ENCODE measurements at places on chromosomes 7 and 10.

DNA sequence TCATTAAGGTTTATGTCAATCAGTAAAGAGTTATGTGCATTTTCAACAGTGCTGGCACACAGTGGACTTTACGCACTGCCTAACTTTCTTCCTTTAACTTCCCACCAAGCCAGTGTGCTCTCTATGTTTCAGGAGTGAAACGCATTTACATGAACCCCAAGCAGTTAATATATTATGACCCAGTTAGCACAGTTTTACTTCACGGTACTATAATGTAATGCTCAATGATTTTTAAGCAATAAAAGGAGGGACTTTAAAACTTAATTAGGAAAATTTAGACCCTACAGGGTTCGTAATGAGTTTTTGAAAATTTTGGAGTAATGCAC, 100.3 kb downstream of the C10orf90 start:
- DNase-seq, result no peak

- DNase-seq, result peak; percentile 93
Observed at GRCh38 chr10:17228091-17229015, at the start of gene VIM. TSS of gene VIM (plus strand) at chr10:17228241. CDS start at chr10:17229423, 1,182 bp downstream.

- peak; percentile 68 for DNase-seq
Observed at GRCh38 chr10:17216217-17216900, 11.7 kb upstream of the VIM start.

- DNase-seq, result no peak
Observed at GRCh38 chr7:128059143-128059988, 28.1 kb upstream of the LRRC4 start.
